ENCODE measurements at places on chromosomes 3 and 15. TPM values are rescaled to one million over a fixed set of nuclear protein-coding genes. Genes with fewer than 3 reads are reported as not detected.

GRCh38 chr3:113894927-113895326 is 52.9 kb upstream of the ZDHHC23 start:
- DNase-seq = no peak

DNA sequence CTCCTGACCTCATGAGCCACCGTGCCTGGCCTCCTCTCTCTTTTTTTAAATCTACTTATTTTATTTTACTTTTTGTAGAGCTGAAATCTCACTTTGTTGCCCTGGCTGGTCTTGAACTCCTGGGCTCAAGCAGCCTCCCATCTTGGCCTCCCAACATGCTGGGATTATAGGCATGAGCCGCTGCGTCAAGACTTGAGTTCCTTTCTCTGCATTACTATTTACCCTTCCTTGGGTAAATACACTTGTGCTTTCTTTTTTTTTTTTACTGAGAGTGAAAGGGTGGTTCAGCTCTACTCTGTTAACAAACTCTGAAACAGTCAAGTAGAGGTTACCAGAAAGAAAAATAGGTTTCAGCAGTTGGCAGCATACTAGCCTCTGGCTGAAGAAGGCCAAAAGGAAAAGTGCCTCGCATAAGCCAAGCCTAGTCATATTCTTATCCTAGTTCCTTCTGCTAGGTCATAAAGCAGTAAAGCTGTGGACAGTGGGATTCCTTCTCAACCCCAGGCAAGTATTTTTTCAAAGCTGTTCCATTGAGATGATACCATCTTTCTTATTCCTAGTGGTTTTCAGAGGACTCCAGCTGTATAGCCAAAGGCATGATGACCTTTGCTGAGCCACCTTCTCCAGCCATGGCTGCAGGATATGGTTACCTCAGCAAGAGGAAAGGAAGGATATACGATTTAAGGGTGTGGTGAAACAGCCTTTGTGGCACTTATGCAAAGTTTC is 135.1 kb downstream of the RBPMS2 start:
- DNase-seq = no peak

GRCh38 chr3:126540342-126540849 is 16.4 kb downstream of the CHST13 start:
- no peak for DNase-seq

DNA sequence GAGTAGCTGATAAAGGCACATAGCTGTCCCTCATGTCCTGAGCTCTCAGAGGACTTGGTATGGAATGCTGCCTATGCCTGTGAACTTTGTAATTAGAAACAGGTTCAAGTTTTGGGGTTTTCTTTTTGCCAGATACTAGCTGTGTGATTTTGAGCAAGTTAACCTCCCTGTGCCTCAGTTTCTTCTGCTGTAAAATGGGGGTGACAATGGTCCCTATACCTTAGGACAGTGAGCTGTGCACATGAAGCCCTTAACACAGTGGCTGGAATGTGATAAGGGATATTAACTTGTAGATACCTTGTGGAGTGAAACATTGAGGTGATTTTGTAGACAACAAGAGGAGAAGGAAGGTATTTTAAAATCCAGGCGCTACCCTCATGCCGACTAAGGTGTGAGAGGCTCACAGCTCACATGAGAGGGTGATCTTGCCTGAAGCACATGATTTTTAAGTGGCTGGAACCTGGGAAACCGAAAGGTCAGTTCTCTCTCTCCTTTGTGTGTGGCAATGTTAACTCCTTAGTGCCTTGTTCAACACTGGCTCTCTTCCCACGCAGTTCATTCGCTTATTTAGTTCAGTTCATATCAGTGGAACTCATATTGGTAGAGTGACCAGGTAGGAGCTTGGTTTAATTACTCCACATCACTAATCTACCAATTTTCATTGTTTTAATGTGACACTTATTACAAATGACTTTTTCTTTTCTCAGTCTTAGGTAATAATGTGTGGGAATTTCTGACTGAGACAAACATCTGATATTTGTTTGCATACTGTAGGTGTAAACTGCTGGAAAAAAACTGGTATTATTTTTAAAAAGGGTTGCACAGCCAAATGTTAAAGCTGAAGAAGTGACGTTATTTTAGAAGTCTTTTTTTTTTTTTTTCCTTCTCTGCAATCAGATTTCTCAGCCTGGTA is 236.2 kb downstream of the ITPR1 start:
- DNase-seq = no peak

- DNase-seq = no peak
Observed at GRCh38 chr15:28945626-28946230, 60.0 kb downstream of the APBA2 start.

HHATL gene
- 1.6 TPM for total RNA-seq

Data from breast epithelium (tissue), 4 donors.